ENCODE measurements at places on chromosomes 16 and 17. TPM values are rescaled to one million over a fixed set of nuclear protein-coding genes. Genes with fewer than 3 reads are reported as not detected.

DNA sequence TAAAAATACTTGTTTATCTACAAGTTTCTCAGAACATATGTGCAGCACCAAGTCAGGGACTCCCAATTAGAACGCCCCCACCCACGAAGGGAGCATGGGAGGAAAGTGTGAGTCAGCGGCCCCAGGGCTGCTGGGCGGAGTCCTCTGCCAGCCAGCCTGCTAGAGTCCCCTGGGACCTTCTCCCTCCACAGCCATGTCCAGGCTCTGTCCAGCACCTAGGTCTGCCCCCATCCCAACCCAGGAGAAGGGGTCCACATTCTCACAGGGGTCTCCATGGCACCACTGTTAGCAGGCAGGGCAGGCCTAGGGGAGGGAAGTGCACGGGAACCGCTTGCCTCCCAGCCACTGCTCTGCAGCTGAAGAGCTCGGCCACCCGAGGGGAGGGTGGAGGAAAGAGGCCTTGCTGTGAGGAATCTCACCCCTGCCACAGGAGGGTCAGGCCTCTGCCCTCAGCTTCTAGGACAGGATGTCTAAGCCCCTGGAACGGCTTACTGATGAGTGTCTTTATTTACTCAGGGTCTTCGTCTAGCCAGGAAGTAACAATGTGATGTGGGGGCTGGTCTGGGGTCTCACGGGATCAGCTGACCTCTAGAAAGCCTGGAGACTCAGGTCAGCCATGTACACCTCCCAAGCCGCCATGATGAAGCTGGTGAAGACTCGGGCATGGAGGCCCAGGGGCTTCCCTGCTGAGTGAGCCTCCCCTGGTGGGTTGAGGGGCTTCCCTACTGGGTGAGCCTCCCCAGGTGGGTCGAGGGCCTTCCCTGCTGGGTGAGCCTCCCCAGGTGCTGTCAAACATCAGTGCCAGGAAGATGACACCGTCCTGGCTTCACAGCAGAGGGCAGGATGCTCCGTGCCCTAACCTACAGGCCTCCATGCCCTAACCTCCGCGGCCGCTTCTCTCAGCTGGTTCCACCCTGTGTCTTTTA is 190.3 kb downstream of the RBFOX3 start:
- no peak for DNase-seq

DNA sequence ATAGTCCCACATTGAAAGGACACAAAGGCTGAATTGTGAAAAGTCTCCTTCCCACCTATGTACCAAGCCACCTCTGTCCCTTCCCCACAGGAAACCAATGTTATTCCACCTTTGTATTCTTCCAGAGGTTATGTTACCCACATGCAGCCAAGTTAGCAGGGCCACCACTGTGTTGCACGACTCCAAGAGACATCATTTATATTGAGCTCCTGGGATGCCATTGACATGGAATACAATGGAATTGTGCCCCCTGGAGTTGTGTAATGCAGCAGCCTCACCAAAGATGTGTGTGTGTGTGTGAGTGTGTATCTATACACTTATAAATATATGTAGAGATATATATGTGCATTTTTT is 21.6 kb upstream of the MSI2 start:
- DNase-seq, result no peak

DNA sequence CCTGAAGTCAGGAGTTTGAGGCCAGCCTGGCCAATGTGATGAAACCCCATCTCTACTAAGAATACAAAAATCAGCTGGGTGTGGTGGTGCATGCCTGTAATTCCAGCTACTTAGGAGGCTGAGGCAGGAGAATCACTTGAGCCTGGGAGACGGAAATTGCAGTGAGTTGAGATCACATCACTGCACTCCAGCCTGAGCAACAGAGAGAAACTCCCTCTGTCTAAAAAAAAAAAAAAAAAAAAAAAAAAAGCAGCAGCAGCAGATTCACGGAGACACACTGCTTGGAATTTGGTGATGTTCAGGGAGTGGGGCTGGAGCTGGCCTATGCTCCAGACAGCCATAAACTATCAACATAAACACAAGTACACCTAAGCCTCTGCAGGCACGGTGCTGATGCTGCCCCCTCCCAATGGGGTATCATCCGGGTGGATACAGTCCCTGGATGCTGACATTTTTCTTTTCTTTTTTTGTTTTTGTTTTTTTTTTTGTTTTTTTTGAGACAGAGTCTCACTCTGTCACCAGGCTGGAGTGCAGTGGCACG is 39.6 kb upstream of the RHOT1 start:
- DNase-seq, result peak; percentile 40

ABCA10 gene
- 17.2 TPM for total RNA-seq

FOXN1 gene
- not detected for total RNA-seq
